Activated CD4-positive, alpha-beta memory T cell treated with anti-CD3 and anti-CD28 coated beads for 36 hours (primary cell): ENCODE measurements at places on chromosomes 2 and 18. TPM values are rescaled to one million over a fixed set of nuclear protein-coding genes. Genes with fewer than 3 reads are reported as not detected.
A peak's percentile ranks its signal among the peaks of the same experiment; 100 is the strongest.

GRCh38 chr2:240585101-240585500 is 1.4 kb upstream of the CAPN10 start:
- no peak for DNase-seq

DNA sequence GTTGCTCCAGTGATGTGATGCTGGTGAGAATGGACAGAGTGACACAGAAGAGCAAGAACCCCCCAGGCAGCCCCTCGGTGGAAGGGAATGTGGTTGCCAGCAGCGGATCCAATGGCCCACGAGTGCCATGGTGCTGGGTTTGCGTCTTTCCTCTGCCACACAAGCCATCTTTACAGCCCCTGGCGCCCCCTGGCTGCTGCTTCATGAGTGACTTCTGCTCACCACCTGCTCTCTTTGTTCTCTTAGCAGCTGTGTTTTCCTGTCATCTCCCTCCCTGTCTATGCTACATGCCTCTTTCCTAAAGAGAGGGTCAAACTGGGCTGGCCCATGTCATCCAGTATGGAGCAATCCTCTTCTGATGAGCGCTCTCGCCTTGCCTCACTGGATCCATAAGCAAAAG is 300.0 kb upstream of the SMIM21 start:
- DNase-seq = peak; percentile 52

DNA sequence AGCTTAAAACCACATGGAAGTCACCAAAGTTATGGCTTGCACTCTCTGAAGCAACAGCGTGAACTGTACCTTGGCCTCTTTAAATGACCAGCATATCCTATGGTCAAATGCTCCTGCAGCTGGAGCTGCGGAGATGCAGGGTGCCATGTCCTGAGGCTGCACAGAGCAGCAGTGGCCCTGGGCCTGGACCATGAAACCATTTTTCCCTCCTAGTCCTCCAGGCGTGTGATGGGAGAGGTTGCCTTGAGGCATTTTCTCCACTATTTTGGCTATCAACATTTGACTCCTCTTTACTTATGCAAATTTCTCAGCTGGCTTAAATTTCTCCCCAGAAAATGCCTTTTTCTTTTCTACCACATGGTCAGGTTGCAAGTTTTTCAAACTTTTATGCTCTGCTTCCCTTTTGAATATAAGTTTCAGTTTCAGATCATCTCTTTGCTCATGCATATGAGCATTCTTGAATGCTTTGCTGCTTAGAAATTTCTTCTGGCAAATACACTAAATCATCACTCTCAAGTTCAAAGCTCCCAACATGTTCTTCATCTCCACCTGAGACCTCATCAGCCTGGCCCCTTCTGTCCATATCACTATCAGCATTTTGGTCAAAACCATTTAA is 82.9 kb upstream of the TMEFF2 start:
- DNase-seq = no peak

GRCh38 chr2:204234248-204234647 is 297.7 kb downstream of the ICOS start:
- no peak for DNase-seq

DNA sequence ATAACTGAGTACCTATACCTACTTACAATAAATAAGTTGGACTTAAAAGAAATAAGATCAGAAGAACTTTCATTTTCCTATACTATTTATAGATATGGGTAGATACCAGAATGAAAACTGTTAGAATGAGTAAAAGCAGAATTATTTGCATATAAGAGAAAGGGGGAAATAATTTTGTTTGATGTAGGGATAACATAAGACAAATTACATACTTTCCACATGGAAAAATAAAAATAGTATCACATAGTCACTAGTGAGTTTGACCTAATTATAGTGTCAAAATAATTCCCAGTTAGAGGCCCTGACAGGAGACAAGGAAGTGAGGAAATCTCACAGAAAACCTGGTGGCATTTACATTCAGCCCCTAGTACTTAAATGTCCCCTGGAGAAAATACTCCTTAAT is 28.6 kb downstream of the KCMF1 start:
- DNase-seq = no peak

DNA sequence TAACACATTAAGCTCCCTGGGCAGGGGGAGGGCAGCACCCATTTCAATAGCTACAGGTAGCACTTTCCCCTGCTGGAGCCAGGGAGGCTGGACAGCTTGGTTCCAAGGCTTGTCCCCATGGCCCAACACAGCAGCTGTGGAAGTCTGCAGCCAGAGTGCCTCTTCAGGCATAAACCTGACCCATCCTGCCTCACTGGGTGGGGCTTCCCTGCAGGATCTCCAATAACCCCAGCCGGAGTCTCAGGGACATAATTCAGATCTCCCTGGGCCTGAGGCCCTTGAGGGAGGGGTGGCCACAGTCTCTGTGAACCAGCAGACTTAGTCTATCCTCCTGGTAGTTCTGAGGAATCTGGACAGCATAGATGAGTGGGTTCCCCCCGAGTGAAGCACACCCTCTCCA is 1001.9 kb upstream of the CHAC2 start:
- no peak for DNase-seq

- no peak for DNase-seq
These were observed 178.9 kb downstream of the RPIA start for GRCh38 chr2:88870267-88870839.

DNA sequence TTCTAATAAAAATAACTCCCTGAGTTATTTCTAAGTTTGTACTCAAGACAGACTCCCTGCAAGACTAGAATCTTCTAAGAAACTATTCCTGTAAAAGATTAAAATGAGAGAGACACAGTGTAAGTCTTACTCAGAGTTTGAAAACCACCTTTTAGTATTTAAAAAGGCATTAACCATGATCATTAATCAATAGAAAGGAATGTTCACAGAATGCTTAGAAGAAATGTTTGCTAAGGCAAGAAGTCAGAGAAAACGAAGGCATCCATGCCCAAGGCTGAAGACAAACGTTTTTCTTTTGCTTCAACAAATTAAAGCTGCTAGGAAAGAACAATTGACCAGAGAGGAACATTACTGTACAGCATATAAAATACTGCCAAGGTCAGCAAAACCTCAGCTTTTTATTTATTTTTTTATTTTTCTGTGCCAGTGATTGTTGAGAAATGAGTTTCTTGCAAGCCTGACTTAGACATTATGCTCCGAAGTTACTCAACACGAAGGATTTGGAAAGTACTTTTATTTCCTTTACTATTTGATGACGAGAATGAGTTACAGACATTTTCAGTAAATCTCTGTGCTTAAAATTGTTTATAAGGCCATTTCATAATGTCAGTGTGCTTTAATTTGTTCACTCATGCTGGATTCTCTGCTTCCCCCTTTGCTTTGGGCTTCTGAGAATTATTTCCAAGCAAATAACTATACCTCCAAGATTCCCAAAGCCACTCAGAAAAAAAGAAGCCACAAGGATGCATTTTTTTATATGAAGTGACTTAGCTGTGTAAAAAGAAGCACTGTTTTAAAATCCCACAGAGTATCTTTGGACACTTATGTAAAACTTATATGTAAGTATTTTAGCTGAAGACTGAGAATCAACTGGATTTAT is 20.5 kb downstream of the RND3 start:
- no peak for DNase-seq

GRCh38 chr2:125341353-125341752 is 1314.6 kb upstream of the GYPC start:
- DNase-seq = no peak

- no peak for DNase-seq
These were observed 68.6 kb upstream of the PXDN start for GRCh38 chr2:1812926-1813325.

- DNase-seq = no peak
These were observed 17.8 kb downstream of the MAPRE3 start for GRCh38 chr2:26988058-26988860.

GRCh38 chr2:178271629-178272333 is 77.5 kb downstream of the OSBPL6 start:
- DNase-seq = no peak

DNA sequence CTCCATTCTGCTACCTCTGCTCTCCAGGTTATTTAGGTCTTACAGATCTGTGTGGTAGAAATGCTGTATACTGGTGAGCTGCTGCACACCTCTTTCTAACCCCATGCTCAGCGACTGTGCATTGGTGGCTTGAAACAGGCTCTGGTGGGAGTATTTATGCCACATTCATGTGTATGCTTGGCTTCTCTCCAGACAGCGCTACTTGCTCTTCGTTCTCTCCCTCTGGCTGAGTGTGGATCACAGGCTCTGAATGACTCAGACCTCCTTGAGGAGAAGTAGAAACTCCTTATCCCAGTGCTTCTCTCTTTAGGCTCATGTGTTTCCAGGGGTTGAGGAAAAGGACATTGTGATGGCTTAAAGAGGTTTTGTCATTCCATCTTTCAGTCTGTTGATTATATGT is 54.9 kb downstream of the FHOD3 start:
- DNase-seq = no peak

DNA sequence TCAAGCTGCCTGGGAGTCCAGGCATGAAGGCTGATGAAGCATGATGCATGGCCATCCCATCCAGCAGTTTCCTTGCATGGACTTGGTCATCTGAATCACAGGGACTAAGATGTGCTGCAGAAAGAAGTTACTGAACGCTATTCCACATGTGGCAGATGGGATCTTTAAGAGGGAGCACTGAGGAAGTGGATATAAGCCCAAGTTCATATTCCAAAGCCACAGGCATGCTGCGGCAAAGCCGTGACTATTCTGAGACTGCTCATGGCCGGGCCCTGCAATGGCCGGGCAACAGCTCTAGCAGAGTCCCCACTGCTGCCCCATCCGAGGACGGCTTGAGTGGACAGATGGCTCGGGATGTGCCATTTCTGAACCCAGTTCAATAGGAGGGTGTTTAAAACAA is 61.5 kb downstream of the STPG4 start:
- no peak for DNase-seq

DNA sequence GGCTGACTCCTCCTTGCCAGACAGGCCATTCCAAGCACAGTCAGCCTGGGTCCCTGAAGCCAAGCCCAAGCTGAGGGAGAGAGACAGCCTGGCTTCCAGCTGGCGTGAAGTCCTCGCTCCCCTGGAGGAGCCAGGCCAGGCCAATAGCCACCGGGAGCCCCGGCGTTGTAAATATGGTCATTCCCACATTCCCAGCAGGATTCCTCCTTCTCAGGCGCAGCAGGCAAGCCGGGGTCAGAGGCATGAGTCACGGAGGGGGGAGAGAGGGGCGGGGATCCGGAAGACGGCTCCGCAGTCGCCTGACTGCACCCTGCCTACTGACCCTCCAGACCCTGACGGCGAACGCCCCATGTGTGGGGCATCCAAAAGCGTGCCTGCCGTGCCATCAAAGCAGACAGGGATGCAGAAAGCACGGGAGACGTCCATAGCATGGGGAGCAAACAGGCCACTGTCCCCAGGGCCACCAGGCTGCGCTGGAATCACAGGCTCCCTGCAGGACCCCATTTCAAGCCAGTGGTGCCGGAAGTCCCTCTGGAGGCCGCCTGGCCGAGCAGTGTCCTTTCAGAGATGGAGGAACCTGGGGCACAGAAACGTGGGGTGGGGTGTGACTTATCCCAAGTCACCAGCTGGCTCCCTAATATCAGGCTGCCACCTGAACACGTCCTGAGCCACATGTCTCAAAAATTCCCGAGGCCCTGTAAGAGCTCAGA is 48.2 kb downstream of the TWIST2 start:
- no peak for DNase-seq

GRCh38 chr2:37652199-37652640 is 19.2 kb downstream of the CDC42EP3 start:
- DNase-seq = peak; percentile 46

DNA sequence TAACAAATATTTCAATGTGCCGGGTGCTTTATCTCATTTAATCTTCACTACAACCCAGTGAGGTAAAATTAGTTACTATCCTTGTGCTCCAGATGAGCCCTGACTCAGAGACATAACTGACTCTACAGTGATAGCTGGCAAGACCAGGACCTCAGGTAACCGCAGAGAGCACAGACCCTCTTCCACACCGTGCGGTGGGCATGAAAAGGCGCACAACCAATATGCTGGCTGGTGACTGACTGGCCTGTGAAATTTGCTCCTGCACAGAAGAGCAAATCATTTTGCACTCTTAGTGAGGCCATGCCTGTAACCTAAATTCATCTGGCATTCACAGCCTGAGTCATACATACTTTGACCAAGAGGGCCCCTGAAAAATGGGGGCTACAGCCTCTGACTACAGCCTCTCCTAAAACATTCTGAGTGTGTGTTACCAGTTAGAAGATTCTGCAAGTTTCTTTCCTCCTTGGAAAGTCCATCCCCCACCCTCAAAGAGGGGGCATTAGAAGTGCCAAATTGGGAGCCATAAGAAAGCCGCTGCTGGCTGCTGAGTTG is 22.4 kb upstream of the MSGN1 start:
- no peak for DNase-seq

- DNase-seq = no peak
These were observed 34.0 kb downstream of the ST6GAL2 start for GRCh38 chr2:106851881-106852501.

DNA sequence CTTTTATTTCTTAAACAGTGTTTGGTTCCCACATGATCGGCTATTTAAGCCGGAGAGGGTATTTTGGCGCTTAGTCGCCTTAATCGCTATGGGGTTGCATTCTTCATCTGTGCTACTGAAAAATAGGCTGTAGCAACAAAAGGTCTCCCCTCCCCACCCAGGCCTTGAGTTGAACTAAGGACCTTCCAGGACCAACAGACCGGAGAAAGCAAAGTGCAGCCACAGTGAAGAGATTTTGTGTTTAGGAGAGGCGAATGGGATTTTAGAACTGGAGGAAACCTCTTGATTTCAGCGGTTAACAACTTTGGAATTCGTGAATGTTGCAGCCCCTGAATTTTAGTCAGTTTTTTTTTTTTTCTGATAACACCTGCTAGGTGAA is 1.4 kb downstream of the ITGA6 start:
- no peak for DNase-seq

The SOCS6 gene
- total RNA-seq = 1.3 TPM

The BMP10 gene
- not detected for total RNA-seq

The ANKRD29 gene
- not detected for total RNA-seq

The REG1A gene
- total RNA-seq = not detected

The DNMT3A gene
- total RNA-seq = 52.0 TPM
